ENCODE measurements at places on chromosomes 3 and 15.

GRCh38 chr15:60854858-60855564, 374.1 kb downstream of the RORA start:
- H3K36me3 ChIP-seq = no peaks in the 10 kb centered on the region
- H3K4me1 ChIP-seq = no peaks in the 10 kb centered on the region
- no peak overlapping the region for H3K4me3 ChIP-seq
- DNase-seq = no peak
- no peak overlapping the region for H3K27ac ChIP-seq

GRCh38 chr3:160474416-160474838, 24.8 kb upstream of the TRIM59 start:
- no peak for DNase-seq
- H3K4me1 ChIP-seq = no peaks in the 10 kb centered on the region
- no peaks in the 10 kb centered on the region for H3K27me3 ChIP-seq
- no peaks in the 10 kb centered on the region for H3K36me3 ChIP-seq
- no peak overlapping the region for H3K27ac ChIP-seq

- DNase-seq = no peak
- H3K36me3 ChIP-seq = no peaks in the 10 kb centered on the region
- H3K4me1 ChIP-seq = no peaks in the 10 kb centered on the region
Observed at GRCh38 chr3:17972476-17972875, 230.0 kb upstream of the TBC1D5 start.

GRCh38 chr15:73308305-73308704, 60.5 kb downstream of the HCN4 start:
- no peak overlapping the region for H3K27ac ChIP-seq
- no peaks in the 10 kb centered on the region for H3K4me1 ChIP-seq
- no peak for DNase-seq
- H3K36me3 ChIP-seq = no peaks in the 10 kb centered on the region

DNA sequence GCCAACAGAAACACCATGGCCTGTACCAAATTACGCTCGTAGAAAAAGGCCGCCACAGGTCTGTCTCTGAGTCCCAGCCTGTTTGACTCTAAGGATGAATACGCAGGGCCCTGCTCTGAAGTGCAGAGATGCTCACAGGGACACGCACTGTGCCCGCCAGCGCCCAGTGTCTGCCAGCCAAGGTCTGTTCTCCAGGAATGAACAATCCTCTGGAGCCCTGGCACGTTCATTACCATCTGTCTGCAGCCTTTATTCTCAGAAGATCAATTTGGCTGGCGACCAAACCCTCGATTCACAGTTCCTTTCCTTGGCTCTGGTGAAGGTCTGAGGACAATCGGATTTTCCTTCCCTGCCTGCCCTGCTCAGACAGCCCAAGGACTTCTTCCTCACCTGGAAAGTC, 66.3 kb downstream of the NIPA2 start:
- no peaks in the 10 kb centered on the region for H3K27me3 ChIP-seq
- no peak for DNase-seq
- H3K36me3 ChIP-seq = no peaks in the 10 kb centered on the region
- no peaks in the 10 kb centered on the region for H3K4me1 ChIP-seq
- no peak overlapping the region for H3K4me3 ChIP-seq

GRCh38 chr3:53806182-53807116, 39.8 kb downstream of the CHDH start:
- H3K27ac ChIP-seq = no peak overlapping the region
- H3K27me3 ChIP-seq = no peaks in the 10 kb centered on the region
- no peaks in the 10 kb centered on the region for H3K4me1 ChIP-seq
- DNase-seq = no peak
- H3K4me3 ChIP-seq = no peak overlapping the region

- H3K36me3 ChIP-seq = no peaks in the 10 kb centered on the region
- DNase-seq = no peak
- H3K27ac ChIP-seq = no peak overlapping the region
- no peaks in the 10 kb centered on the region for H3K27me3 ChIP-seq
Observed at GRCh38 chr3:191412759-191413158, 48.2 kb upstream of the PYDC2 start.

DNA sequence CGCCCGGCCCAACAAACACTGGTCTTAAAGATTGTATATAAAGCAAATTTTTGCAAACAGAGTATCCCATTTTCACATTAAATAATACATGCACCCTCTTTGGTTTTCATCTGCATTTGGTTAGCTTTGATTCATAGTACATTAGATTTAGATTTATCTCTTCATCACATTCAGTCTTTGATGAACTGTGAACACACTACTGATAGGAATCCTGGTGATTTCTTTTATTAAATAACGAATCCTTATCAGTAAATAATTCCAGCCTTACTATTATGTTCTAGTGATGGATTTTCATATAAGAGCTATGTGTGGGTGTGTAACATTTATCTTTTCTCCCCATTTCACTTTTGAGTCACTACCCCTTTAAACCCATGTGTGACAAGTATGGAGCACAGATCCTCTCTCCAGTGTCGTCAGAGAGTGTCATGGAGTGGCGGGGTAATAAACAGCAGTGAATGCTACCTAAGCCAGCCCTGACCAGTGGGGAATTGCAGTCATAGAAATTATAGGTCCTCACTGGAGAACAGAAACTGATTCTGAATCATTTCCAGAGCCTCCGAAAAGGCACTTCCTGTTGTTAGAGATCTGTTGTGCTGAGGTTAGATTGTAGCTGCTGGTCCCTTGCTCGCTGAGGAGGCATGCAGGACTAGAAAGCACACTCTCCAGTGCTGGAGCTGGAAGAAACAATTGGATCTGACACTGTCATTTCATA, 22.0 kb downstream of the SLC7A14 start:
- no peaks in the 10 kb centered on the region for H3K36me3 ChIP-seq
- no peak overlapping the region for H3K4me3 ChIP-seq
- no peaks in the 10 kb centered on the region for H3K27me3 ChIP-seq
- no peak for DNase-seq
- H3K4me1 ChIP-seq = no peaks in the 10 kb centered on the region
- H3K27ac ChIP-seq = no peak overlapping the region

DNA sequence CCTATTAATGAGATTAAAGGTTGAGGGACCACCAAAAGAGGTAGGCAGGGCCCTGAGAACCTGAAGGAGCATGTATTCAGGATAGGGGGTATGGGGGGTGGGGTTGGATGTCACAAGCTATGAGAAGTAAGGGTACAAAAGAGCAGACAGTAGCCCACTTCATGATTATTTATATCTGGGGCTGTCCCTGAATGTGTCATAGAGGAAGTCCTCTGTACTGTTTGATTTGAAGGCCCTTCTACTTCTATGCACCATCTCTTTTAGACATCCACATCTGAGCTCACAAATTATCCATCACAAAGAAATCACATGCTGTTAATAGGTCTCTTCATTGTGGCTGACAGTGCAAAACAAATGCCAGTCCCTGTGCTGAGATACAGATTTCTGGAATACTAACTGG, 68.6 kb downstream of the FHIT start:
- no peak overlapping the region for H3K27ac ChIP-seq
- H3K27me3 ChIP-seq = no peaks in the 10 kb centered on the region
- no peaks in the 10 kb centered on the region for H3K4me1 ChIP-seq
- H3K4me3 ChIP-seq = no peak overlapping the region
- H3K36me3 ChIP-seq = no peaks in the 10 kb centered on the region

Measured in Peyer's patch (tissue), 4 donors.